ENCODE measurements at places on chromosomes 5 and 9.

- DNase-seq = no peak
These were observed 228.5 kb downstream of the ENC1 start for GRCh38 chr5:74412066-74412465.

- no peak for DNase-seq
These were observed 2.6 kb downstream of the CCDC125 start for GRCh38 chr5:69329905-69330489.

DNA sequence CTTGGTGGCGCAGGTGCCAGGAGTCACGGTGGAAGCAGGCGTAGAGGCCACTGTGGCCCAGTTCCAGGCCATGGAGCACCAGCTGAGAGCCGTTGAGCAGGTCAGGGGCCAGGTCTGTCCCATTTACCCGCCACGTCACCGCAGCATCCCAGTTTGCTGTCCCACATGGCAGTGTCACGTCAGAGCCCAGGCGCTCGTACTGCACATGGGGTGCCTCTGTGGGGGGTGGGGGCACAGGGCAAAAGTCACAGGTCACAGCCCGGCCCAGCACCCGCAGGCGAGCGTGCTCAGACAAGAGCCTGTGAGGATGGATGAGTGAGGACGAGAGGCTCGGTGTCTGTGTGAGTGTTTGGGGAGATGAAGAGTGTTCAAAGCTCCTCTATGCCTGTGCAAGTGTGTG lies 24.9 kb downstream of the CNTFR start:
- no peak for DNase-seq

DNA sequence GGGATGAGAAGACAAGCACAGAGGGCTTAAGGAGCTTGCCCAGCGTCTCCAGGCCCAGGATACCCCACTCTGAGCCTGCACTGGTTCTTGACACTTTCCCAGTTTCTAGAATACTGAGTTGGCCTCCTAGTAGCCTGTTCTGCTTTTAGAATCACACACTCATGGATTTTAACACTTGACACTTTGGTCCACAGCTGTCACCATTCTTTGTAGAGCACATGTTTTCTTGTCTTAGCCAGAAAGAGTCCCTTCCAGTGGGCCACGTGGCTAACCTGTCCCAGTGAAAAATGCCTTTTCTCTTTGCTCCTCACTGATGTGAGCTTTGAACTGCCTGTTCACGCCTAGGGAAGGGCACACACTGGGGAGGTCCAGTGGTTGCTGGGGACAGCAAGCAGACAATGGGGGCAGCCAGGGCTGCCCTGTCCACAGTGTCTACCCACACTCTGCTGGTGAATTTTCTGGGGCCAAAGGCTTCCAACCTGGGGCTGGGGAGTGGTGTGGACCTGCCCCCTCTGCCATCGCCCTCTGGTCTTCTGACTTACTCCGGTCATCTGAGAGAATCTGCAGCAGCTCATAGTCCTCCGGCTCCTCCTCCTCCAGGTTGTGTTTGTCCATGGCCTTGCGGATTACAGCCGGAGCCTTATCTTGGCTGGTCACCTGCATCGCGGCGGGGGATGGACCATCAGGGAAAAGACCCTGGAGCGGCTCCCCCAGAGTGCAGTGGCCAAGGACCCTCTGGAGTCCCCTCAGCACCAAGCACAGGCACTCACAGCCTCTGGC lies 21.1 kb downstream of the RALGDS start:
- DNase-seq = no peak
